ENCODE measurements at places on chromosomes 4 and X.

DNA sequence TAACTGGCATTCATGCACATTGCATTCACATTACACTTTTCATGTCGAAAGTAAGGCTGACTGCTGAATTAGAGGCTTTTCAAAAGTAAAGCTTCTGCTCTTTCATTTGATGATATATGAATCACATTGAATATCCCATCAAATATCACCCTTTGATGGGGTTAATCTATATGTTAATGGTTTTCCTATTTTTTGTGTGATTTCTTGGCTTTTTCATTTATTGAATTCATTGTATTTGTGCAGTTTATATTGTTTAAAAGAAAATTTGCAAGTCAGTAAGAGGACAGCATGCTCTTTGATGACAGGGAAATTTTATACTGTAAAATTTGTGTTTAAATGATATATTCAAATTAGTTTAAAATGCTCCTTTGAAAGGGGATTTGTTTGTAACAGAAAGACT is 344.1 kb downstream of the PCDH10 start:
- no peak for DNase-seq

- no peak for DNase-seq
These were observed 101.3 kb upstream of the BANK1 start for GRCh38 chr4:101689220-101689619.

GRCh38 chr4:154044108-154044531 is 255.2 kb upstream of the SFRP2 start:
- no peak for DNase-seq

- DNase-seq, result no peak
These were observed 215.9 kb upstream of the GIMD1 start for GRCh38 chr4:106584337-106584989.

DNA sequence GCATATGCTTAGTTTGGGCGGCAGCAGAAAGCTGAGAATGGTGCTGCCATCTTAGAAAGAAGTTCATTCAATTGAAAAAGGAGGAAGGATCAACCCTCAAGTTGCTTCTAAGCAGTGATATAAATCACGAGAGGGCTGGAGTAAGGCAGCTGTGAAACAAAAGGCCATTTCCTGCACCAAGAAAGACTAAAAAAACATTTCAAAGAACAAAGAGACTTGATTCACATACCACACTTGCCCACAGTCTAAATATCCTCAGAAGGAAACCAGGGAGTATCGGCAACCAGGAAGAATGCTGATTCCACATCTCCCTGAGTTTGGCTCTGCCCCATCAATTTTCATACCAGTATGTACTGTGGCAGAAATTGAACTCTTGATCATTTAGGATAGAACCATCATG is 240.1 kb downstream of the OPHN1 start:
- DNase-seq, result no peak

GRCh38 chr4:153651587-153651986 is 32.5 kb upstream of the TLR2 start:
- no peak for DNase-seq

DNA sequence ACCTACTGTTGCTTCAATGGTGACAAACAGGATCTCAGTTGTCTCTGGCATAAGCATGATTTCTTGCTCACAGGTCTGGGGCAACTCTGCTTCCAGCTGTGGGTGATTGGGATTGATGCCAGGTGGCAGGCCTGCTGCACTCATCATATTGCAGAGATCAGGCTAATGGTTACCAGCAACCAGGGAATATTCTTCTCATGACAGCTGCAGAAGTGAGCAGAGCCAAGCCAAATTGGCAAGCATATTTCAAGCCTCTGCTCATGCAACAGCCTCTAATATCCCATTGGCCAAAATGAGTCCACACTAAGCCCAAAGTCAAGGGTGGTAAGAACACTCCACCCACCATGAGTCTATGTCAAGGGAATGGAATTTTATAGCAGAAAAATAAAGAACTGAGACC is 26.7 kb upstream of the TBC1D19 start:
- no peak for DNase-seq

DNA sequence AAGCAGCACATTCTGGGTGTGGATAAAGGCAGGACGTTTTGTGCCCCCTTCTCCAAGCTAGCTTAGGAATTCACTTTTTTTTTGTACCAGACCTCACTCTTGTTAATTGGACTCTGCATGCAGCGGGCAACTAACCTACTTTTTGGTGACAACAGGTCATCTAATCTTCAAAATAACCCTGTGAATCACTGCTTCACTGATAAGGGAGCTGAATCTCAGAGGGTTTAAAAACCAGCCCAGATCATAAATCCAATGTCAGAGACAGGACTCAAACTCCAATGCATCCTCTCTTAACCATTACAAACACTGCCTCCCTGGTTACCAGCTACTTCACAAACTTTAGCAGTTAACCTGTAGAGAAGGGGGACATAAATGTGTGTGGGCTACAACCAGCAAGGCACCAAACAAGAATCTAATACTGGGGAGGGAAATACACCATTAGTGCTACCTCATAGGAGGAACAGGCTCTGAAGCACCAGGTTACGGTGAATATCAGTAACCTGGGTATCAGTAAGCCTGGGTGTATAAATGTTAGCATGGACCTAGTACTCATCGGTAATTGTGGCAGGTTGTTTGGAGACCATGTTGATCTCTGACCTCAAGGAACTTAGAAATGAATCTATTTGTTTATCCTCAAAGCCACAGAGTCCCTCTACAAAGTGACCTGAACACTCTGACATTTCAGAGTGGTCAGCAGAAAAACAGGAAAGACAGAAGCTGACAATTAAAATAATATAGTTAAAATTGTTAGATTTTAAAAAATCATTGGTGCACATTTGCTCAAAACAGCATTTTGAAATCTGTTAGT is 2.6 kb downstream of the TIFA start:
- no peak for DNase-seq

GRCh38 chr4:84110040-84110439 is 389.1 kb downstream of the NKX6-1 start:
- no peak for DNase-seq

- DNase-seq, result no peak
These were observed 100.7 kb upstream of the ZDHHC15 start for GRCh38 chrX:75623535-75623934.

DNA sequence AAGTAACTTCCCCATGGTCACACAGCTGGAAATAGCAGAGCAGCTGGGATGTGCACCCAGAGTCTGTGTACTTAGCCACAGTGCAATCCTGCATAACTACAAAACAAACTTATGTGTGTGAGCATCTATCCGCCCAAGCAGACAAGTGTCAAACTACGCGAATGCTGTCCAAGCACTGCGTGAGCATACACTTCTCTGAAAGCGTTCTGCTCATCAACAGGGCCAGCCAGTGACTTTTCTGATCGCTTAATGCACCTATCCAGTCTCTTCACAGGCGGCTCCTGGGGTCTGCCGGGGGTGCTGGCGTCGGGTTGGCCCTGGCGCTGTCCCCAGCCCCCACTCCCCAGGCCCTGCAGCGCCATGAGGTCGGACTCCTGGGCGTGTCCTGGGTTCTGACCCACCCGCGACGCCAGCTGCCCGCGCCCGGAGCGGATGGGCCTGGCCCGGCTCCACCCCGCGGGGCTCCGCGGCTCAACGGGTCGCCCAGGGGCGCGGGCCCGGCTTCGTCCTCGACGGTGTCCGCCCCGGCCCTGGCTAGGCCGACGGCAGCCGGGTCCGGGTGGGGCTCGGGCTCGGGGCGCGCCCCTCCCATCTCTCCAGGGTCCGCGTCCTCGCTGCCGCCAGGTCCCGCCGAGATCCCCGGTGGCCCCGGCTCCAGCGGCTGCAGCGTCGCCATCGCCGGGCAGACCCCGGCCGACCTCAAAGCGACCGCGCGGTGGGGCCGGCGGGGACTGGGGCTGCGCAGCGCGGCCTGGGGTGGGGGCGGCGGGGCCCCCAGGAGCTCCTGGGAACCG is 1.3 kb upstream of the ZNF141 start:
- DNase-seq, result no peak

GRCh38 chr4:111849746-111850284 is 295.4 kb upstream of the FAM241A start:
- DNase-seq, result no peak
